ENCODE measurements at places on chromosomes 16 and 17. TPM values are rescaled to one million over a fixed set of nuclear protein-coding genes. Genes with fewer than 3 reads are reported as not detected.

Gene CA7
- not detected for polyA plus RNA-seq

Gene ALOX15
- polyA plus RNA-seq: 1.1 TPM

Gene CAPNS2
- not detected for polyA plus RNA-seq

Gene G6PC1
- polyA plus RNA-seq: 0.08 TPM

Gene CACNG1
- not detected for polyA plus RNA-seq

Gene C16orf96
- 0.31 TPM for polyA plus RNA-seq

Gene CFAP97D1
- not detected for polyA plus RNA-seq

Gene KRT9
- polyA plus RNA-seq: not detected

Gene MMP25
- 1.6 TPM for polyA plus RNA-seq

Gene GP2
- polyA plus RNA-seq: 7,130 TPM

Gene KCTD19
- 0.42 TPM for polyA plus RNA-seq

DNA sequence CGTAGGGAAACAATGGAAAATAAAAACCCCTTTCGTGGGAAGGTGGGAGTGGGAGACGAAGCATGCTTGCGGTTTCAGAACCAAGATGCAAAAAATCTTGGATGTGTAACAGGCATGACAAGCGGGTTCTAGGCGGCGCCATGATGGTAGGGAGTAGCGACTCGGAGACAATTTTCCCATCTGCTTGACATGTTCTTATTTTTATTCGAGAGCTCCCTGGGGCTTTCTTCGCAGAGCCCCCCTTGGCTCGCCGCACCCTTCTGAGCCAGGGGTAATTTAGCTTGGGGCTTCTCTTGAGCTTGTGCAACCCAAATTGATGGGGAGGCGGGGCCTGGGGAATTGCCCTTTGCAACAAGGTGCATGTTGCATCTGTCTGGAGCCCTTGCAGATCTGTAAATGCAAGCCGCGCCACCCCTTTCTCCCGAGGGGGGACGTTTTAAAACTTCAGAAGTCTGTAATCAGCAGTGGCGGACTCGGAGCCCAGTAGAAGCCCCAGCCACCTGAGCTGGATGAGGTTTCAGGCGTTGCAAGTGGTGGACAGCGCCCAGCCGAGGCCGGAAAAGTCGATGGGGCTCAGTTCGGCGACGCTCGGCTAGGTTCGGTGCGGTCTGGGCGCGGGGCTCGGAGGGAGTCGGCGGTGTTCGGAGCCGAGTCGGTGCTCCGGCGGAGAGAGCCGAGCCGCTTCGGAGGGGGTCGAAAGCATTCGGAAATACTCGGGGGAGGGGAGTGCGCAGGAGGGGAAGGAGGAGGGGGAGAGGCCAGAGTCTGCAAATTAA lies 2.9 kb downstream of the GNAO1 start:
- H3K4me3 ChIP-seq: no peak overlapping the region
- H3K4me1 ChIP-seq: no peaks in the 10 kb centered on the region
- no peak overlapping the region for H3K27ac ChIP-seq
- peaks cover 9% of the 10 kb centered on the region for H3K27me3 ChIP-seq
- no peaks in the 10 kb centered on the region for H3K36me3 ChIP-seq

- no peaks in the 10 kb centered on the region for H3K27me3 ChIP-seq
- peak; percentile 73 for DNase-seq
- H3K4me1 ChIP-seq: peaks cover 19% of the 10 kb centered on the region
- H3K27ac ChIP-seq: peak overlapping the region; percentile 43
- no peaks in the 10 kb centered on the region for H3K36me3 ChIP-seq
These were observed 729 bp downstream of the DDX28 start for GRCh38 chr16:68022278-68022727.

GRCh38 chr17:204427-205147 lies 23.1 kb upstream of the DOC2B start:
- DNase-seq: peak; percentile 51
- H3K4me1 ChIP-seq: no peaks in the 10 kb centered on the region
- H3K36me3 ChIP-seq: no peaks in the 10 kb centered on the region
- H3K27ac ChIP-seq: no peak overlapping the region
- no peaks in the 10 kb centered on the region for H3K27me3 ChIP-seq

DNA sequence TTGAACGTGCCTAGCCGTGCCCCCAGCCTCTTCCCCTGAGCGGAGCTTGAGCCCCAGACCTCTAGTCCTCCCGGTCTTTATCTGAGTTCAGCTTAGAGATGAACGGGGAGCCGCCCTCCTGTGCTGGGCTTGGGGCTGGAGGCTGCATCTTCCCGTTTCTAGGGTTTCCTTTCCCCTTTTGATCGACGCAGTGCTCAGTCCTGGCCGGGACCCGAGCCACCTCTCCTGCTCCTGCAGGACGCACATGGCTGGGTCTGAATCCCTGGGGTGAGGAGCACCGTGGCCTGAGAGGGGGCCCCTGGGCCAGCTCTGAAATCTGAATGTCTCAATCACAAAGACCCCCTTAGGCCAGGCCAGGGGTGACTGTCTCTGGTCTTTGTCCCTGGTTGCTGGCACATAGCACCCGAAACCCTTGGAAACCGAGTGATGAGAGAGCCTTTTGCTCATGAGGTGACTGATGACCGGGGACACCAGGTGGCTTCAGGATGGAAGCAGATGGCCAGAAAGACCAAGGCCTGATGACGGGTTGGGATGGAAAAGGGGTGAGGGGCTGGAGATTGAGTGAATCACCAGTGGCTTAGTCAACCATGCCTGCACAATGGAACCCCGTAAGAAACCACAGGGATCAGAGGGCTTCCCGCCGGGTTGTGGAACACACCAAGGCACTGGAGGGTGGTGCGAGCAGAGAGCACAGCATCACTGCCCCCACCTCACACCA lies 724 bp downstream of the GAA start:
- peaks cover 9% of the 10 kb centered on the region for H3K4me1 ChIP-seq
- DNase-seq: no peak
- peak overlapping the region; percentile 79 for H3K4me3 ChIP-seq
- no peaks in the 10 kb centered on the region for H3K27me3 ChIP-seq
- no peak overlapping the region for H3K27ac ChIP-seq
- no peaks in the 10 kb centered on the region for H3K36me3 ChIP-seq

DNA sequence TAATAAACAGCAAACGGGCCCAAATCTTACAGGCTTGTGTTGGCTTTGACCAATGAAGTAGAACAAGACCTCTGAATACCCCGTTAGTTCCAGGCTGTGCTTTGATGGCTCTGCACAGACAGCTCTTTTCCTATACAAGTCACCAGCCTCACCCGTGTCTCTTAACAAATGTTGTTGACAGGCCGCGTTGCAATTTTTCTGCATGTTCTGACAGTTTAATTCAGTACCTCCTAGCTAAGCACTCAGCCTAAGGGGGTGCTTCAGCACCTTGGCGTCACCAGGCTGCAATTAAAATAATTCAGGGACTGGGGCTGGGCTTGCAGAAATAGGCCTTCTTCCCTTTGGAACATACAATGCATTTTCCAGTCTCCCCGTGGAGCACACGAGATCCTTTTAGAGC lies 500.1 kb downstream of the MAF start:
- H3K4me3 ChIP-seq: no peak overlapping the region
- no peak for DNase-seq
- no peaks in the 10 kb centered on the region for H3K36me3 ChIP-seq
- H3K27me3 ChIP-seq: no peaks in the 10 kb centered on the region
- H3K27ac ChIP-seq: no peak overlapping the region

GRCh38 chr17:60508384-60508980 lies 17.6 kb downstream of the APPBP2 start:
- DNase-seq: no peak
- no peak overlapping the region for H3K27ac ChIP-seq
- no peak overlapping the region for H3K4me3 ChIP-seq
- H3K4me1 ChIP-seq: no peaks in the 10 kb centered on the region
- no peaks in the 10 kb centered on the region for H3K36me3 ChIP-seq
- no peaks in the 10 kb centered on the region for H3K27me3 ChIP-seq

- peaks cover 34% of the 10 kb centered on the region for H3K4me1 ChIP-seq
- H3K36me3 ChIP-seq: no peaks in the 10 kb centered on the region
- DNase-seq: no peak
- H3K27me3 ChIP-seq: no peaks in the 10 kb centered on the region
- H3K4me3 ChIP-seq: peak overlapping the region; percentile 50
These were observed 6.8 kb downstream of the KIFC3 start for GRCh38 chr16:57795431-57795878.

GRCh38 chr16:87007907-87008306 lies 309.3 kb downstream of the C16orf95 start:
- no peaks in the 10 kb centered on the region for H3K4me1 ChIP-seq
- DNase-seq: no peak
- H3K27me3 ChIP-seq: no peaks in the 10 kb centered on the region
- no peaks in the 10 kb centered on the region for H3K36me3 ChIP-seq
- H3K4me3 ChIP-seq: no peak overlapping the region

GRCh38 chr16:26768385-26769010 lies 298.2 kb upstream of the C16orf82 start:
- no peak overlapping the region for H3K4me3 ChIP-seq
- no peaks in the 10 kb centered on the region for H3K27me3 ChIP-seq
- no peak for DNase-seq
- no peaks in the 10 kb centered on the region for H3K36me3 ChIP-seq
- H3K27ac ChIP-seq: no peak overlapping the region
- no peaks in the 10 kb centered on the region for H3K4me1 ChIP-seq

- no peaks in the 10 kb centered on the region for H3K27me3 ChIP-seq
- no peaks in the 10 kb centered on the region for H3K36me3 ChIP-seq
- H3K4me1 ChIP-seq: no peaks in the 10 kb centered on the region
- no peak overlapping the region for H3K4me3 ChIP-seq
- no peak overlapping the region for H3K27ac ChIP-seq
- DNase-seq: no peak
These were observed 53.4 kb downstream of the NUP93 start for GRCh38 chr16:56783344-56783743.

DNA sequence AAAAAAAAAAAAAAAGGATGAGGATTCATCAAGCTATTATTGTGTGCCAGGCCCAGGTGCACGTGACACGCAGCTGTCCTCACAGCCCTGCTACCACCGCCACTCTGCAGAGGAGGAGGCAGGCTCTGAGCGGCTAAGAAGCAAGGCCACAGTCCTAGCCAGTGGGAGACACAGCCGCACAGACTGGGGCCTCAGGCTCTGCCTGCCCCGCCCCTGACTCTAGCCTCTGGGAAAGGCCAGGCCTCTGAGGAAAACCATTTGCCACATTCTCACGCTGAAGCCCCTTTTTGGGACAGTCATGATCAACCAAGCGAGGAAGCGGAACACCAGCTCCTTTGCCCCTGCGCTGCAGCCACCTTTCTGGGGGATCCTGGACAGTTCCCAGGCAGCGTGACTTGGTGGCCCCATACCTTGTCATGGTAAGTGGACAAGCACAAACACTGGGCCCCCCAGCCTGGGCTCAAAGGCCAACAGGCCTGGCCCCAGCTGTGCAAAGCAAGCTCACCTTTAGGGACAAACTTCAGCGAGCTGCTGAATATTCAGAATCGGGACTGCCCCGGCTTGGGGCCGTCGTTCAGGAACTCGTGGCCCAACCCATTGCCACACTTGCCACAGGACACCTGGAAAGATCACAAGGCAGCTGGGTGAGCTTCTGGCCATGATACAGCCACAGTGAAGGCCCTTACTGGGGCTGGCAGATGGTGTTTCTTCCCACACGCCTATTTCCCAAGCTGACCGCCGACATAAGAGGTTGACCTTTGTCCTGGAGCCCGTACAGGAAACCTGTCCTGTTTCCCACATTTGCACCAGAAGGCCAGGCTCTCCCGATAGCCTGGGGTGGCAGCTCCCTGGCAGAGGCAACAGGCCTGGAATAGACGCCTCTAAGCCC lies 2.5 kb downstream of the MSRB1 start:
- peak; percentile 94 for DNase-seq
- H3K4me3 ChIP-seq: peak overlapping the region; percentile 79
- H3K4me1 ChIP-seq: no peaks in the 10 kb centered on the region
- no peaks in the 10 kb centered on the region for H3K27me3 ChIP-seq
- H3K27ac ChIP-seq: peak overlapping the region; percentile 90

GRCh38 chr17:57879437-57880085 lies 29.7 kb upstream of the MRPS23 start:
- peak overlapping the region; percentile 62 for H3K27ac ChIP-seq
- peaks cover 10% of the 10 kb centered on the region for H3K4me1 ChIP-seq
- H3K36me3 ChIP-seq: no peaks in the 10 kb centered on the region
- H3K4me3 ChIP-seq: no peak overlapping the region
- H3K27me3 ChIP-seq: no peaks in the 10 kb centered on the region
